Kidney (tissue), 22 donors: ENCODE measurements at places on chromosomes 11 and 22. TPM values are rescaled to one million over a fixed set of nuclear protein-coding genes. Genes with fewer than 3 reads are reported as not detected.

The KDM4E gene
- polyA plus RNA-seq, result not detected

The ZC3H12C gene
- polyA plus RNA-seq, result 2.3 TPM

The ZP1 gene
- polyA plus RNA-seq, result not detected

The OR52I2 gene
- not detected for polyA plus RNA-seq

The GPHA2 gene
- 0.99 TPM for polyA plus RNA-seq

The OR4X2 gene
- not detected for polyA plus RNA-seq

The SEPTIN3 gene
- polyA plus RNA-seq, result 0.49 TPM

The GALNT18 gene
- 27.2 TPM for polyA plus RNA-seq
